ENCODE measurements at places on chromosomes 6 and 20. TPM values are rescaled to one million over a fixed set of nuclear protein-coding genes. Genes with fewer than 3 reads are reported as not detected.

The F13A1 gene
- not detected for total RNA-seq

The SFTA2 gene
- total RNA-seq, result not detected

The MYBL2 gene
- total RNA-seq, result 19.8 TPM

The BPIFA1 gene
- total RNA-seq, result not detected

The AVP gene
- not detected for total RNA-seq

The THEMIS gene
- total RNA-seq, result not detected

The RHAG gene
- total RNA-seq, result not detected

The RNF5 gene
- total RNA-seq, result 44.2 TPM

The MPC1 gene
- total RNA-seq, result 30.5 TPM

The RCAN2 gene
- total RNA-seq, result 0.32 TPM

The ACOT8 gene
- 33.6 TPM for total RNA-seq

The ADGRF5 gene
- 2.9 TPM for total RNA-seq

The CYP24A1 gene
- total RNA-seq, result not detected

The DNPH1 gene
- 60.4 TPM for total RNA-seq

The DSP gene
- total RNA-seq, result 0.46 TPM

The DCDC2 gene
- 0.15 TPM for total RNA-seq

The SNAP25 gene
- 0.15 TPM for total RNA-seq

The SEL1L2 gene
- not detected for total RNA-seq

The FAM217A gene
- not detected for total RNA-seq

The PSORS1C2 gene
- not detected for total RNA-seq

The LINC00237 gene
- not detected for total RNA-seq

The PAK5 gene
- not detected for total RNA-seq

The NFYA gene
- 11.2 TPM for total RNA-seq

The ALDH5A1 gene
- total RNA-seq, result 0.32 TPM

The MOXD1 gene
- total RNA-seq, result 0.61 TPM

The DEFB126 gene
- not detected for total RNA-seq

The GJA10 gene
- total RNA-seq, result not detected

The EFCAB8 gene
- not detected for total RNA-seq

The MYH7B gene
- not detected for total RNA-seq

The VSTM2L gene
- not detected for total RNA-seq

The TGM2 gene
- total RNA-seq, result 325 TPM

The TXLNB gene
- total RNA-seq, result 0.15 TPM

All from epithelial cell of umbilical artery (primary cell).